Transverse colon (tissue), 4 donors: ENCODE measurements at places on chromosomes 1 and 21. TPM values are rescaled to one million over a fixed set of nuclear protein-coding genes. Genes with fewer than 3 reads are reported as not detected.

GRCh38 chr1:111553196-111553595 is 49.8 kb upstream of the ADORA3 start:
- H3K4me3 ChIP-seq = no peak overlapping the region
- no peak for DNase-seq
- H3K27ac ChIP-seq = peak overlapping the region; percentile 60
- H3K27me3 ChIP-seq = no peaks in the 10 kb centered on the region
- H3K36me3 ChIP-seq = no peaks in the 10 kb centered on the region

The CHODL gene
- 0.64 TPM for total RNA-seq

DNA sequence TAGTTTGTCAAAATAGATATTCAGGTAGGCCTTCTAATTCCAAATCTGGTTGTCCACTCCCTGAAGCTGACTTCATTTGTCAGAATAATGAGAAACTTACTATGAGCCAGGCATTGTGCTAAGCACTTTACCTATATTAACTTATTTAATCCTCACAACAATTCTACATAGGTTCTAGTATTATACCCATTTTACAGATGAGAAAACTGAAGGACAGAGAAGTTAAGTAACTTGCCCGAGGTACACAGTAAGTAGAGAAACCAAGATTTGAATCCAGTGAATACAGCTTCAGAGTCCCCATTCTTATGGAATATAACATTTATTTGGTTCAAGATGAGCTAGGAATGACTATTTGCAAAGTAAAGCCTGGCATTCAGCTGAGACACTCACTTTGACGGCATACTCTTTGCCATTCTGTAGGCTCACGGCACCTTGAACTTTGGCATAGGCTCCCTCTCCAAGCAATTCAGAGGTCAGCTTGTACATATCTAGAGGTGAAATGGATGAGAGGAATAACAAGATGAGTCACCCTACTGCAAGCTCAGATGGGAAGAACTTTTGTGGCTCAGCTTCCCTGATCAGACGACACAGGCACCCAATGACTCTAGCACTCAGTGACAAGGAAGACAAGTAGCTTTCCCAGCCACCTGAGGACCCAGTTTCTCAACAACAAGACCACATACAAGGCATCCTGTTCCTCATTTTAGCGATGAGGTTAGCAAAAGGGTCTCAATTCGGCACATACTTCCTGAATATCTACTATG is 23.7 kb downstream of the MKNK1 start:
- H3K27ac ChIP-seq = no peak overlapping the region
- DNase-seq = no peak
- no peaks in the 10 kb centered on the region for H3K4me1 ChIP-seq
- H3K36me3 ChIP-seq = peaks cover 23% of the 10 kb centered on the region

The TTC22 gene
- total RNA-seq = 39.8 TPM
